ENCODE measurements at places on chromosomes 7 and 10. TPM values are rescaled to one million over a fixed set of nuclear protein-coding genes. Genes with fewer than 3 reads are reported as not detected.

- no peak for DNase-seq
These were observed 111.6 kb upstream of the TBX20 start for GRCh38 chr7:35365523-35365922.

GRCh38 chr10:22042557-22043326 is 39.2 kb upstream of the DNAJC1 start:
- DNase-seq: no peak

GRCh38 chr10:94524146-94524545 is 21.4 kb upstream of the HELLS start:
- DNase-seq: no peak

DNA sequence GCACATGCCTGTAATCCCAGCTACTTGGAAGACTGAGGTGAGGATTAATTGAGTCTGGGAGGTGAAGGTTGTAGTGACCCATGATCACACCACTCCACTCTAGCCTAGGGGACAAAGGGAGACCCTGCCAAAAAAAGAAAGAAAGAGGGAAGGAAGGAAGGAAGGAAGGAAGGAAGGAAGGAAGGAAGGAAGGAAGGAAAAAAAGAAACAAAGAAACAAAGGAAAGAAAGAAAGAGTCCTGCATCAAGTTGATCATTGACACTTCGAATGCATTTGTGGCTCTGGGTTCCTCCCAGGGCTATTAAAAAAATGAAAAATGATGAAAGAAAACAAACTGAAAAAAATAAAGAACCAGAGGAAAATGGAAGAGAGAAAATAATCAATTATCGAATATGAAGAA is 3.9 kb upstream of the PRRT4 start:
- DNase-seq: no peak

KAZALD1 gene
- total RNA-seq: 43.0 TPM

DNA sequence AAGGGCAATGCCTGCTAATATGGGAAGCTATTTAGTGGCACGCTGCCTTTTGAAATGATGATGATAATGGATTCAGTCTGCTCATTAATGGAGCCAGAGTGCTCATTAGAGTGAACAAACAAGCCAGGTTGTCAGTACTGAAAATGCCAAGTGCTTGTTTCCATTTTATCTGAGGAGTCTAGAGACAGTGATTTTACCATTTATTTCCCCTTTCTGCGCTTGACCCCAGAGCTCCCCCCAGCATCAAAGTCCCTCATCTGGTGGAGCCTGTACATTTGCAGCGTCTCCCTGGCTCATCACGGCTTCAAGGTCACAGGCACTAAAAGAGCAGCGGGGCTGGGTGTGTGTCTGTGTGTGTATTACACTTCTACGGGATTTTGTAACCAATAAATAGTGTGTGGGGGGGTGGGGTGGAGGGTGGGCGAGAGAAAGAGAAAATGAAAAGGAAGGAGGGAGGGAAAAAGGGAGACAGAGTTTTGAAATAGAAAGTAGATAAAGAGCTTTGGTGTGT is 553.8 kb downstream of the TFEC start:
- DNase-seq: no peak

KIAA1549 gene
- 12.2 TPM for total RNA-seq

- DNase-seq: no peak
These were observed 77.8 kb downstream of the NAMPT start for GRCh38 chr7:106206826-106207541.

ARID5B gene
- 87.3 TPM for total RNA-seq

- DNase-seq: peak; percentile 99
These were observed 16.0 kb upstream of the SUN1 start for GRCh38 chr7:816300-816750.

CRHR2 gene
- not detected for total RNA-seq

DNA sequence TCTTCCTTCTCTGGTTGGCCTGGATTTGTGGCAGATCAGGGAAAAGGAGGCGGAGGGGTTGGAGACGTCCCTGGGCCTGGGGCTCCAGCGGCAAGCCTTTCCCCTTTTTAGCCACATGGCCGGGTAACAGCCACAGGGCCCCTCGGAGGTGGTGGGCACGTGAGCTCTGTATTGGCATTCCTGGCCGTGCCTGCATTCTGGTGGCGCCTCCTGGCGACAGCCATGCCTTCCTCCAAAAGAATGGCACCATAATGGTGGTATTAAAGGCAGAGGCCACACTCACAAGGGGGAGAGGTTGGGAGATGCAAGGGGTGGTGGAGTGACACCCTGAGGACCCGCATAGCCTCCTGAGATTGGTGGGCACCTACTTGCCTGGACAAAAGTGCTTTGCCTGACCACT is 3.0 kb upstream of the AQP1 start:
- DNase-seq: no peak

SRRM3 gene
- 0.71 TPM for total RNA-seq

All from osteocyte (in vitro differentiated cells).